Iris pigment epithelial cell (primary cell): ENCODE measurements at places on chromosomes 6 and 20.

GRCh38 chr20:45153752-45154151 lies 20.9 kb upstream of the PI3 start:
- no peak for DNase-seq

DNA sequence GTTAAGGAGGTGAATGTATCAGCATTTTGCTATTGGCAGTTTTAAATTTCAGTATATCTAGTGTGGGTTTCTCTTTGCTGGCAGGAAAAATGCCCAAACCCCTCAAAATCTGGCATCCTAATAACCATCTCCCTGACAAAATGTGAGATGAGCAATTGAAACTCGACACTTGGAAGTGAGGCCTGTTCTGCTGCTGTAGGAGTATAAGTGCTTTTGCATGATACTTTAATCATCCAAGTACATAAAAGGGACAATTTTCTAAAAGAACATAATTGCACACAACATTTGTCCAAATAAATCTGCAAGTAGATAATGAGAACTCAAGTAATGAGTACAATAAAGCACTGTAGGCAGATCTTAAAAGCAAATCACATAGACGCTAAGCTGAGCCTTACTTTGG lies 36.5 kb downstream of the LAMP5 start:
- no peak for DNase-seq

DNA sequence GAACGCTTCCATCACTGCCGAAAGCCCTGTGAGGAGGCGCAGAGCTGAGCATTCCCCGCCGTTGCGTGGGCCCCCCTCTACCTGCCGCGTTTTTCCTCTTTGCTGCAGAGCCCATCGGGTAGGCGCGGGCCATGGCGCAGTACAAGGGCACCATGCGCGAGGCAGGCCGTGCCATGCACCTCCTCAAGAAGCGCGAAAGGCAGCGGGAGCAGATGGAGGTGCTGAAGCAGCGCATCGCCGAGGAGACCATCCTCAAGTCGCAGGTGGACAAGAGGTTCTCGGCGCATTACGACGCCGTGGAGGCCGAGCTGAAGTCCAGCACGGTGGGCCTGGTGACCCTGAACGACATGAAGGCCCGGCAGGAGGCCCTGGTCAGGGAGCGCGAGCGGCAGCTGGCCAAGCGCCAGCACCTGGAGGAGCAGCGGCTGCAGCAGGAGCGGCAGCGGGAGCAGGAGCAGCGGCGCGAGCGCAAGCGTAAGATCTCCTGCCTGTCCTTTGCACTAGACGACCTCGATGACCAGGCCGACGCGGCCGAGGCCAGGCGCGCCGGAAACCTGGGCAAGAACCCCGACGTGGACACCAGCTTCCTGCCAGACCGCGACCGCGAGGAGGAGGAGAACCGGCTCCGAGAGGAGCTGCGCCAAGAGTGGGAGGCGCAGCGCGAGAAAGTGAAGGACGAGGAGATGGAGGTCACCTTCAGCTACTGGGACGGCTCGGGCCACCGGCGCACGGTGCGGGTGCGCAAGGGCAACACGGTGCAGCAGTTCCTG lies 693 bp downstream of the FAM50B start:
- peak; percentile 9 for DNase-seq

GRCh38 chr6:47071681-47072080 lies 29.5 kb upstream of the ADGRF1 start:
- no peak for DNase-seq

- DNase-seq = no peak
Observed at GRCh38 chr6:51568771-51569170, 518.6 kb downstream of the PKHD1 start.

DNA sequence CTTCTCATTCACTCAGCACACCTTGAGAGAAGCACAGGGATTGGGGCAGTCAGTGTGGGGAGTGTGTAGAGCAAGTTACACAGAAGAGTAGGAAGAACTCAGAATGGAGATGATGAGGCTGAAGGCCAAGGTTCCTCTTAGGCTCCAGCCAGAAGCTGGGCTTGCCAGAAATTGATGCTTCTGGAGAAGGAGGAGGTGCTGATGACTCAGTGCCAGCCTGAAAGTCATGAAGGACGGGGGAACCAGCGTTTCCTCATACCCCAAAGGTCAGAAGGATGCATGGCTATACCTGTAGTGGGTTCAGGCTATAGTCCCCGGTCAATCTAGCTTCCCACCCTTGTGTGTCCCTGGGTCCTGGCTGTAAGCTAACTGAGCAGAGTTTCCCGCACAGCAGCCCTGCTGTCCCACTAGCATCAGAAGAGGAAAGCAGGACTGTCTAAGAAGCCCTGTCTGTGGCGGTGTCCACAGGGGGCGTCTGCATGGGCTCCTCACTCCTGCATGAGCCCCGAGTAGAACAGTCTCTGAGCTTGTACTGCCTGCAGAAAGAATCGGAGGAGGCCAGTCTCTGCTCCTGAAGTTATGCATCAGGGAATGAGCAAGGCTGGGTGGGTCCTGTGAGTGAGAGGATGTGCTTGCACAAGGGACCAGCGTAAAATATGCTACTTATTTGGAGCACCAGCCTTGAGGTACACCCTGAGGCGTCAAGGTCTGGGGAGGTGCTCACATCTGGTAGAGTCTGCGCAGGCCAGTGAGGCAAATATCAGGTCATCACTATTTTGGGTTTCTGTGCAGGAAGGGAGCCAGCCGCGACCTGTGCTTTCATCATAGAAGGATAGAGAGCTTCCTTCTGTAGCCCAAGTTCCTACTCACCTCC lies 148.5 kb downstream of the MRPL14 start:
- no peak for DNase-seq

DNA sequence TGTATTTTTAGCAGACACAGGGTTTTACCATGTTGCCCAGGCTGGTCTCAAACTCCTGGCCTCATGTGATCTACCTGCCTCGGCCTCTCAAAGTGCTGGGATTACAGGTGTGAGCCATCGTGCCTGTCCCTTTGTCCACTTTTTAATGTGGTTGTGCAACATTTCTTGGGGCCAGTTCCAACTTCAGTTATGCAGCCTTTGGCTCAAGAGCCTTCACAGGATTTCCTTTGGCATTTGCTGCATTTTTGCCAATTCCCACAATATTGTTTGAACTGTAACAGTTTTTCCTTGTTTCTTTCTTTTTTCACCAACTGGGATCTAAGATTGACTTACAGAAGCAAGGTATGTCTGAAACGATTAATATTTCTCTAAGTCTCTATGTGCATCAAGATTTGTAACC lies 63.6 kb downstream of the EDN1 start:
- peak; percentile 29 for DNase-seq

GRCh38 chr20:56187534-56188165 lies 60.9 kb upstream of the MC3R start:
- DNase-seq = no peak

GRCh38 chr6:95325916-95326315 lies 251.4 kb upstream of the MANEA start:
- peak; percentile 45 for DNase-seq

GRCh38 chr6:163444077-163444476 lies 29.6 kb downstream of the QKI start:
- no peak for DNase-seq

- DNase-seq = peak; percentile 49
Observed at GRCh38 chr6:93721386-93722048, 302.2 kb upstream of the EPHA7 start.

DNA sequence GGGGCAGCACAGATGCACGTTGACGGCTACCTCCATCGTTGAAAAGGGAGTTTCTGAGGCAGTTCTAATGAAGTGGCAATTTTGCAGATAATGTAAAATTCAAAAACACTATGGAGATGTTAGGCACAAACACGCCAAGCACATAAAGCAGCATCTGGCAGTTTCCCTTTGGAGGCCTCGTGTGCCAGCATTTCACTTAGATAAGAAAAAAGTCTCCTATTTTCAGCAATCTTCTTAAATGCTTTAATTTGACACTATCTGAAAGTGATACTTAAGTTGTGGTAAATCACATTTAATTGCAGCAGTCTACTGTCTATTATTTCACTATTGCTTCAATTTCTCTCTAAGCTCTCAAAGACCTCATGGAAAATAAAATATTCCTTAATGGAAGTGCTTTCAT lies 125.3 kb upstream of the PROKR2 start:
- no peak for DNase-seq

DNA sequence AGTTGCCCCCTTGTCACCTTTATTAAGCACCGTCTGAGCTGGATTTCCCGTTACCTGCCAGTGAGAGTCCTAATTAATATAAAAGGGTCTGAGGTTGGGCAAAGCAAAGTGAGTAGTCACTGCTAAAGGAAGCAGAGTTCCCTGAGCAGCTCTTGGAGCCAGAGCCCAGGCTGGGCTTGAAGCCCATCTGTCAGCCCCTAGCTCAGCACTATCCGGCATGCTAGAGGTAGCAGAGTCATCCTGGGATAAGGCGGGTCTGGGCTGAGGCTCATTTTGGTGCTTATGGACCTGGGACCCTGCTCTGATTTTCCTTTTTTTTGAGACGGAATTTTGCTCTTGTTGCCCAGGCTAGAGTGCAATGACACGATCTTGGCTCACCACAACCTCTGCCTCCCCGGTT lies 46.2 kb downstream of the ADNP start:
- DNase-seq = no peak

GRCh38 chr6:113129991-113130390 lies 727.2 kb upstream of the MARCKS start:
- DNase-seq = no peak

DNA sequence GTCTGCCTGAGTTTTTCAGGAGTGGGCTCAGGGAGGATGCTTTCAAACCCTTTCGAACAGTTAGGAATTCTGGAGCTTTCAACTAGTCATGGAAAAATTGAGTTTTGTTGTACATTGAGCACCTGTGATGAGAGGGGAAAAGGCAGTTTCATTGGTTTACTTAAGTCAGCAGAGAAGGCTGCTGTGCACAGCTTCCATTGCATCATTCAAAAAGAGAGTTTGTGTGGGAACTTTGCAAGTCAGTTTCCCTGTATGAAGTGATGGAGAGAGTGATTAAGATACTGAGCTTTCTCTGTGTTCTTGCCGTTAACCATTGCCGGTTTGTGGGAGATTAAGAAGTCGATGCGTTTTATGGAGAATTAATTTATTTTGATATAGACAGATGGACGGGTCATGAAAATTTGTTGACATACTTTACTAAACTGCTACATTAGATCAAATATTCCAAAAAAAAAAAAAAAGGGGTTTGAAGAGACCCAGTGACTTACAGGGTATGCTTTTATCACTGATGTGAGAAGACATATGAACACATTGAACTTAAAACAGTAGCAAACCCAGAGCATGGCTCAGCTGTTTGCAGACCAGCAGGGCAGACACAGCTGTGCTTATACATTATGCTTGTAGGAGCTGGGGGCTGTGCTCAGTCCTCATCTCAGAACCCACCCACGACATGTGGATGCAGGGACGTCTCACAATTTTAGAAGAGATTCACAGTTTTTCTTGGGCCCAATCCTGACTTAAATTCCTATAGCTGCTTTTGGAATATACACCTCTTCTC lies 234.1 kb downstream of the SOX4 start:
- DNase-seq = peak; percentile 33

DNA sequence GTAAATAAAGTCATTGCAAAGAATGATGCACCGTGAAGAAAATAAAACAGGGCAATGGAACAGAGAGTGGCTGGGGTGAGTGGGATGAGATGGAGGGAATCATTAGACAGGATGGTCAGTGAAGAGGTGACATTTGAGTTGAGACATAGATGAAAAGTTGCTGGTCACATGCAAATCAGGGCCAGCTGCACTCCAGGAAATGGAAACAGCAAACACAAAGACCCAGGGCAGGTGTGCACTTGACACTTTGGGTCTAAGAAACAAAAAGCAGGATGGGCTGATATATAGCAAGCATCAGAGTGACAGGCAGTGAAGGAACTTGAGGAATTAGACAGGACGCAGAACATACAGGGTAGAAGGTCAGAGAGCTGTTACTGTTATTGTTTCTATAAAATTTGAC lies 171.5 kb upstream of the RIPOR2 start:
- DNase-seq = no peak

DNA sequence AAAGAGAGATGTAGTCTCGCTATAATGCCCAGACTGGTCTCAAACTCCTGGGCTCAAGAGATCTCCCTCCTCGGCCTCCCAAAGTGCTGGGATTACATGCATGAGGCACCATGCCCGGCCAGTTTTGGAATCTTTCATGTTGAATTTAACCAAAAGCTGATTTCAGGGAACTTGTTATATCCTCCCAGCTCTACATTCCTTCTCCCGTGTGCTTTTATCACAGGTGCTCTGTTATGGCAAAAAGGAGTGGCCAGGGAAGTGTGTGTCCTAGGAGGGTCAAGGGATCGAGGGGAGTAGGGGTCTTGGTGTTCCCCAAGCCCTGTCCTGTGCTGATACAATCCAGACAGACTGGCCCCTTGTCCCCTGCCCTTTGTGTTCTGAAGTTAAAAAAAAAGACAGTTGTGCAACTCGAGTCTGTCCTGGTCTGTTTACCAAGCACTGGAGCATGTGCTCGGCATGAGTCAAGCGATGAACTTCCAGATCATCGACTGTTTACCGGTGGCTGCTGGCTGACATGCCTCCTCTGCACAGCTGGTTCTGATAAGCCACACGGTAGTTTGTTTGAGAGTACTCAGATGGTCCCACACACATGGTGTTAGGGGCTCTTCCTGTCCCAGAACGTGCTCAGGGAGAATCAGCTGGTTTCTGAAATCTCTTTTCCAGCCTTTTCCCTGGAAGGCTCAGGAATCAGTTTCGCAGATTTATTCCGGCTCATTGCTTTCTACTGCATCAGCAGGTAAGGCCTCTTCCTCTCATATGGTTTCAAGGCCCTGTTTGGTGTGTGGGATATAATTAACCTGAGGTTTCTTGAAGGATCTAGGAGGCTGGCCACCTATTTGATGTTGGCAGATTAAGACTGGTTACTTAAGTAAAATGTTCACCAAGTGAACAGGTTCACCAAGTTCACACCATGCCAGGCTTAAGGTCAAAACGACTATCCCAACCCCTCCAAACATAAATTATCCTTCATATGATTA lies 52.6 kb upstream of the NAA20 start:
- DNase-seq = peak; percentile 97
